ENCODE measurements at places on chromosomes 1 and 21. TPM values are rescaled to one million over a fixed set of nuclear protein-coding genes. Genes with fewer than 3 reads are reported as not detected.

Gene C1orf94
- not detected for polyA plus RNA-seq

Gene SPOCD1
- polyA plus RNA-seq, result not detected

Gene OR2L3
- not detected for polyA plus RNA-seq

Gene SPATA6
- 0.22 TPM for polyA plus RNA-seq

Gene CLSTN1
- polyA plus RNA-seq, result 19.2 TPM

Gene KRTAP10-2
- not detected for polyA plus RNA-seq

Data from CD4-positive, CD25-positive, alpha-beta regulatory T cell (primary cell).